ENCODE measurements at places on chromosomes 12 and 14.

DNA sequence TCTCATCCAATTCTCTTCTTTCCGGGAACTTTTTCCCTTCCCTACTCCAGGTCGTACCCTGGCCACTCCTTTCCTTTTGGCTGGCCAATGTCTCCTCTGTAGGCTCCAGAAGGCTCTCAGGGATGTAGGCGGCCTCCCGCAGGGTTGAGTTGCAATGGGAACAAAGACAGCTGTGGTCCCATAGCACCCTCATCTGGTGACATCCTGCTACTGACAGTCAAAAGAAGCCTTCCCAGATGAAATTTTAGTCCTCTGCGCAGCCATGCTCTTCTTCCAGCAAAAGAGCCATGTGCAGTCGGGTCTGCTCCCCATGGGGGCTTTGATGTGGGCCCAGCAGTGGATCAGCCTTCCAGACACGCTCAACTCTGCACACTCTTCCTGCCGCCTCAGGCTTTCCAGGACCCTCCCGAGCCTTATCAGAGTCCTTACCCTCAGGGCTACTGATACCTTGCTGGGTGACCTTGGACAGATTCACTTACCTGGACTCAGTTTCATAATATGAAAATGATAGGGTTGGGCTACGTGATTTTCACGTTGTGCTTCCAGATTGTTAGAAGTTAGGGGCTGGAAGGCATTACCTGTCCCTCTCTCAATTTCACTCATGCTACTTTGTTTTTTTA, 5.5 kb upstream of the CELA1 start:
- DNase-seq, result peak; percentile 46

- DNase-seq, result no peak
These were observed 181.1 kb upstream of the NPAS3 start for GRCh38 chr14:32757568-32757967.

DNA sequence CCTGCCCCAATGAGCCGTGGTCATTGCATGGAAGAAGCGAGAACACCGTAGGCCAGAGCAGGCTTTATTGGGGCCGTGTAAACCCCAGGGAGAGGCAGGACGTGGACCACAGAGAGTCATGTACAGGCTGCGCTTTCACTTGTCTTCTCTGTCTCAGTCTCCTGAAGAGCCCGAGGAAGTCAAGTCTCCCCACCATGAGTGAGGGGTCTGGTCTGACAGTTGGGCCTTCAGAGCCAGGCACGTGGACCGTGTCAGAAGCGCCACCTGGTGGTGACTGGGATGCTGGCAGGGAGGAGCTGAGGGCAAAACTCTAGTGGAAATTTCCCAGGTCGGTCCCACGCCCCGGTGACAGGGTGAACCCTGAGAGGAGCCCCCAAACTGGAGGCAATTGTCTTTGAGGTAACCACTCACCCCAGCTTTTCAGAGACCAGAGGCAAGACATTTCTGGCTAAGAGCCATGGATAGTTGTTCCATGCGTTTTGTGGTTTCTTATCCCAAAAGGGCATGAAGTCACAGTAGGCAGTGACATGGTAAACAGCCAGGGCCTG, 17.4 kb downstream of the RPS6KL1 start:
- DNase-seq, result peak; percentile 16

GRCh38 chr12:2112401-2112800, 59.6 kb downstream of the CACNA1C start:
- no peak for DNase-seq

- DNase-seq, result no peak
These were observed 972 bp downstream of the PTGDR start for GRCh38 chr14:52268279-52269061.

GRCh38 chr12:96248136-96248931, 54.2 kb downstream of the ELK3 start:
- no peak for DNase-seq

DNA sequence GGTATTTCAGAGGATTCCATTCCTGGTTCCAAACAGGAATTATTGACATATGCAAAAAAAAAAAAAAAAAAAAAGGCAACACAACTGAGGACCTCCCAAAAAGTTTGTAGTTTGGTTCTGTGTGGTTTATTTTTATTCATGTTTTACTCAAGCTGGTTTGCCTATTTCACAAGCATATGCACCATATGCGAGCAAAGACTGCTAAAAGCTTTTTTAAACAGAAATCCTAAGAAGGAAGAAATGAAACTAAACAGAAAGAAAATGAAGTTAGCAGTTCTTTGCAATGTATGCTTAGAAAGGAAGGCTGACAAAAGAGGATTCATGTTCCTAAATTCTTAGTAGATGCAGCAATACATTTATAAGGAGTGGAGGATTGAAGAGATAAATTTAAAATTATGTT, 487.6 kb upstream of the FLRT2 start:
- no peak for DNase-seq

DNA sequence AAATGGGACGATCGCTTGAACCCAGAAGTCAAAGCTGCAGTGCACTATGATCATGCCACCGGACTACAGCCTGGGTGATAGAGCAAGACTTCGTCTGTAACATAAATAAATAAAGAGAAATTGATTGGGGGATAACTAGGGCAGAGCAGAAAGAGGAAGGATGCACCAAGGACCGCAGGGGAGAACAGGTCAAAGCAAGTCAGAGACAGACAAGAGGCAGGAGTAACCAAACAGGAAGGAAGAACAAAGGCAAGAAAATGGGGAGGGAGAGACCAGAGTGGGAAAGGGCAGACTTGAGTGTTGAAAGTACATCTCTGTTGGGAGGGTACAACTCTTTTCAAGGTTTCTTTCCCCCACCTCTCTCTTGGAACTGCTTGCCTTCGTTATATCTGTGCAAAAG, 50.8 kb upstream of the ELK3 start:
- peak; percentile 69 for DNase-seq

DNA sequence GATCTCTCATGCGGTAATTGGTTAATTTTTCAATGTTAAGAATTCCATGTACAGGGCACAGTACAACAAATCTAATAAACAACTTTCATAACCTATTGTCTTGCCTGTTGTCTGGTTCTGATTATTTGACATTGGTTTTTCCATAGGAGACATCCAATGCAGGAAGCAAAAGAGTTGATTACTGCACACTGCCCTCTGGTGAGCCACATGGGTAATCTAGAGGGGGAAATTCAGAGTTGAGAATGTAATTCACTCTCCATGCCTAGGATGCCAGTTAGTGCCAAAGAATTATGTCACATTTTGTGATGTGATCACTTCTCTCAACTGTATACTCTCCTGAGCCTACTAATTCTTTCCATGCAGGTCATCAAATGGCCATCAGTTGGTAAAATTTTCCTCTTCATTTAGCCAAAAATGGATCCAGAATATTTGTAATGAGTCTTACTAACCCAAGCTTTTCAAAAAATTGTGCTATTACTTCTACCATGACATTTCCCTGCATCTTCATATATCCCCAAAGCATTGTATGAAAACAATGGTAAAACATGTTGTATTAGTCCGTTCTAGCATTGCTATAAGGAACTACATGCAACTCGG, 17.7 kb upstream of the CCDC91 start:
- peak; percentile 37 for DNase-seq

DNA sequence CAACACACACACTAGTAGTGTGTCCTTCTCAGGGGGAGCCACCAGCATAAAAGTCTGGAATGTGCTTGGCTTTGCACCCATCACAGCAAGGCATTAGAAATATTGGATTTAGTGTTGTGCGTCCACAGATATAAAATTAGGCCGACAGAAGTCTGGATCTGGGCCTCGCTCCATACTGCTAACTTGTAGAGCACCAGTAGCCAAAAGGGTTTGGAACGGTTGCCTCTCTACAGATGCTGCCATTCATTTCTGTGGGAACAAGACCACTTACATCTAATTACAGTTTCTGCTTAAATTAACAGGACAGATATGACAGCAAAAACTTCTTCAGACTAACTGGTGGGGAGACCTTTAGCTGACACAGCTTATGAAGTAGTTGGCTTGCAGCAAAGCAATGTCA, 94.2 kb downstream of the EXOC5 start:
- no peak for DNase-seq

DNA sequence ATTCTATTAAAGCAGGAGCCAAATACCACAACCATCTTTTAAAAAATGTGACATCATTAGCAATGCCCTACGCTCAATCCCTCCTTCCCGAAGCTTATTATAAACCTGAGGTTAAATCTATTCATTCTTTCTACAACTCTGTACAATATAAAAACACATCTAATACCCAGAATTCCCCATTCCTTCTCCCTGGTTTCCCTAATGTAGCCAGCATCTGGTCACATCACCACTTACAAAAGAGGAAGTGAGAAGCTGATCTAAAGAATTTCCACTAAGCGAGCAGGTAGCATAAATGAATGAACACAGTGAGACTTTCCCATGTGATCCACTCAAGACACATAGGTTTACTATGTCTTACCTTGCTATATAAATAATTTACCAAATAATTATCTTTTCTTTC, 90.4 kb downstream of the LRP6 start:
- DNase-seq, result no peak

GRCh38 chr12:4745249-4745648, 25.0 kb downstream of the GALNT8 start:
- DNase-seq, result no peak

DNA sequence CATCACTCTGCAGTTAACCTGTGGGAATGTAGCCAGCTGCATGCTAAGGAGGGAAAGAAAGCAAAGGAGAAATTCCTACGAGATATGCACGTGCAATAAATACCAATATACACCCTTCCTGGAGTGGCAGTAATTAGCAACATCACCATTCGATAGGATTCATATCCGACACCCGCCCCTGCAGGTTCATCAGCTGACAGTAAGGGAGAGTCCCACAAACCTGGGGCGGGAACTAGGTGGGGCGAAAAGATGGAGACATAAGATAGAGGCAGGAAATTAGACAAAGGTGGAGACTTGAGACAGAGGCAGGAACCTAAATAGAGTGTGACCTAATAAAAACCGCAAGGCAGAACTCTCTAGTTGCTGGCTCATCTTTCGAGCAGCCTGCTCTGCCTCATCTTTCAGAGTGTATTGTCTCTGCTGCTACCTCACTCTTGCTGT, 51.6 kb downstream of the PLEKHG3 start:
- no peak for DNase-seq

DNA sequence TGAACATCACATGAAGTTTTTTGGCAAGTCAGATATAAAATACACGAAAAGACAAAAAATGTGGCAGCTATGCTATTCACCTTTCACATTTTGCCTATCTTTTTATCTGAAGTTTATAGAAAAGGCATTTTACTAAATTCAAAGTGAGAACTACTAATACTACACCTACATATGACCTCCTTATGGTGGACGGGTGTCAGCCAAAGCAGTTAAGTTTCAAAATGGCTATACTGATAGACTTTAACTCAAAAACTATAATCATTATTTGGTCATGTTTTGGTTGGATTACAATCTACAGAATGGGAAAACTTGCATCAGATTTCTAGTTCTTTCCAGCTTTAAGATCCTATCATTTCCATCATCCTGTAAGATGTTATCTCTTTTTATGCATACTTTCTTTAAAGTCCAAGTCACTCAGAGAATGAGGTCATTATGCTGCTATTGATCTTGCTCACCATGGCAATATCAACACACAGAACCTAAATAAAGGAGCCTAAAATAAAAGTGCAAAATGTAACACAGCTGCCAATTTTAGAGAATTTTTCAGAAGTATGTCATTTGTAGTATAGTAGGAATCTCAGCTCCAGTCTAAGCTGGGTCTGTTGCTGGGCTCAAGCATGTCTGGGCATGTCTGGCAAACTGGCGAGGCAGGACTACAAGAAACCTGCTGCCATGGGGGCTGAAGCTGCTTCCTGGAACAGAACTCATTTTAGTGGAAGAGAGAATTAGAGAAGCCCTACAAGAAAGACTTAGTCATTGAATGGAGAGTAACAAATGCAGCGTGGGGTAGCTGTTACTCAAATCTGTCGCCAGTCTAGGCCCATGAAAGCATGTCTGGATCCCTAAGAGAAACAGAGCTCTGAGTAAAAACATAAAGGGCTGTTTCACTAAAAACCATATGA, 7.6 kb upstream of the AEBP2 start:
- DNase-seq, result no peak

DNA sequence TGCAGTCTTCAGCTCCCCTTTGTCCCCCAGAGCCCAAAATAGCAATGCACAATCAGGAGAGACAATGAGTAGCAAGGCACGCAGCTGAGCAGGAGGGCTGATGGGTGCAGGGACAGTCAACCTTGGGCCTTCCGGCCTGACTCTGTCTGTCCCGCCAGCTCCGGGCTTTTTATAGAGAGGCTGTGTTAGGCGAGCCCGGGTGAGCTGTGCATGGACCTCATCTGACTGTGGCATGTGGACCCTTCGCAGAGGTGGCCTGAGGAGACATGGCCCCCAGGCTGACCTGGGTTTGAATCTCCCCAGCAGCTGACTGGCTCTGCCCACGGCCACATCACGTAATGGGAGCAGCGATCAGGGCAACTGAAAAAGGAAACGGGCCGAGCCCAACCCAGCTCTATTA, 177.9 kb downstream of the TSPAN9 start:
- no peak for DNase-seq

- no peak for DNase-seq
These were observed 606.9 kb downstream of the FSCB start for GRCh38 chr14:43900173-43900655.

GRCh38 chr14:44941591-44941990, 20.2 kb downstream of the KLHL28 start:
- no peak for DNase-seq

DNA sequence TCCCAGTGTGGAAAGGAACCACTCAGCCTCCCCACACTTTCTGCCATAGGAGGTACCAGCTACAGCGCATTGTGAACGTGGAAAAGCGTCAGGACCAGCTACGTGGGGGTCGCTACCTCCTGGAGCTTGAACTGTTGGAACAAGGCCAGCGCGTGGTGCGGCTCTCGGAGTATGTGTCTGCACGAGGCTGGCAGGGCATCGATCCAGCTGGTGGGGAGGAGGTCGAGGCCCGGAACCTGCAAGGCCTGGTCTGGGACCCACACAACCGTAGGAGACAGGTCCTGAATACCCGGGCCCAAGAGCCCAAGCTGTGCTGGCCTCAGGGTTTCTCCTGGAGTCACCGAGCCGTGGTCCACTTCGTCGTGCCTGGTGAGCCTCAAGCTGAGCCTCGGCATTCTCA, 96.8 kb downstream of the B4GALNT3 start:
- DNase-seq, result no peak

GRCh38 chr12:32868885-32869284, 27.7 kb downstream of the PKP2 start:
- DNase-seq, result no peak

GRCh38 chr12:59780605-59781135, 184.8 kb downstream of the SLC16A7 start:
- peak; percentile 43 for DNase-seq

GRCh38 chr12:51823875-51824565, 24.5 kb downstream of the FIGNL2 start:
- DNase-seq, result peak; percentile 44

- no peak for DNase-seq
These were observed 172.3 kb downstream of the GPHN start for GRCh38 chr14:66680216-66680615.

DNA sequence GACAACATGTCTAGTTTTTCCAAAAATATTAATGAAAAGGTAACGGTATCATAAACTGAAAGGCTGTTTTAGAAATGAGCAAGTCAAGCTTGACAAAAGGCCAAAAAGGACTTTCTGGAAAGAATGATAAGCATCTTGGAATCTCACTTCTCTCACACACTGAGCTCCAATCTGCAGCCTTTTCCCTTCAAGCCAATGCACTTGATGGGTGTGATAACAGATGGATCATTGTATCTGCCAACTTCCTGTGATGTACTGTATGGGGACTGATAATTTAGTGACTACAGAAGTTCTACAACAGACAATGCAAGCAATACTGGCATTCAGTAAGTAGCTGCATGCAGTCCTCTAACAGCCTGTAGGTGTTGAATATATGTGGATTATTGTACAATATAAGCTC, 147.1 kb downstream of the MED13L start:
- DNase-seq, result no peak

All from AML-193 (cell line).